T-helper 2 cell (primary cell): ENCODE measurements at places on chromosomes 5 and 9.
A peak's percentile ranks its signal among the peaks of the same experiment; 100 is the strongest.

- peak; percentile 59 for DNase-seq
Observed at GRCh38 chr5:169637085-169637548, at the start of gene DOCK2. DOCK2 (plus strand) TSS chr5:169637275; CDS start chr5:169637327, 52 bp downstream.

- DNase-seq, result no peak
Observed at GRCh38 chr5:83375049-83375745, 96.3 kb upstream of the VCAN start.

GRCh38 chr9:109934136-109934856 is 154.3 kb downstream of the PALM2AKAP2 start:
- no peak for DNase-seq

GRCh38 chr5:41809128-41809527 is 61.1 kb downstream of the OXCT1 start:
- DNase-seq, result no peak

DNA sequence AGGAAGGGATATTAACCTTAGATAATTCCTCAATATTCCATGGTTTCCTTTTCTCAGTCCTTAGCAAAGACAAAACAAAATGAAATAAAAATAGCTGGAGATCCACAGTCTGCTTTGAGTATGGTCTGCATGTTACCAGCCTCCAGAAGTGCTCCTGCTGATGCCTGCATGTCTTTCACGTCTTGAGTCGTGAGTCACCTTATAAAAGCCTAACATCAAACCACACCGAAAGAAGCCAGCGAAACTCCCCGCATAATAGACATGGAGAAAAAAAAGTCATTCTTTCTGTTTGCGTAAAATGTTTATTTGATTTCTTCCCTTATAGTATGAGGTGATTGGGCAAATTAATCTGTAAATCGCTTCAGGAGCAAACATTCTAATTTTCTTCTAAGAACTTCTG is 380.5 kb downstream of the SLCO4C1 start:
- no peak for DNase-seq
